Mesothelial cell of epicardium (in vitro differentiated cells): ENCODE measurements at places on chromosomes 11 and 22.

DNA sequence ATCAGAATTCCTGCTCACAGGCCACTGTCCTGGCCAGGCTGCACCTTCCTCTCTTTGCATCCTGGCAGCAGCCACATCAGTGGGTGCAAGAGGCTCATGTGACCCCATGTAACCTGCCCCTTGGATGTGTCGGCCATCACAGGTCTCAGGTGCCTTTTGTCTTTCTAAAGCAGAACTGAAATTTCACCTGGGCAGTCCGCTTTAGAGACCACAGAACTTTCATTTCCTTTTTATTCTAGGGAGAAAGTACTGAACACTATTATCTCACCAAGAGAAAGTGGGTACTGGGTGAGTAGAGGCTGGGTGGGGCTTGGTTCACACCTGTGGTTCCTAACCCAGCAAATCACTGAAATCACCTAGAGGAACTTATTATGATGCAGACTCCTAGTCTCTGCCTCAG, 51.7 kb upstream of the NUP160 start:
- no peak for DNase-seq

GRCh38 chr11:69797156-69797555, 22.0 kb upstream of the FGF4 start:
- no peak for DNase-seq

GRCh38 chr22:41656556-41656955, 32.1 kb downstream of the SNU13 start:
- no peak for DNase-seq

GRCh38 chr11:107018902-107019493, 722 bp upstream of the GUCY1A2 start:
- DNase-seq = peak; percentile 67

DNA sequence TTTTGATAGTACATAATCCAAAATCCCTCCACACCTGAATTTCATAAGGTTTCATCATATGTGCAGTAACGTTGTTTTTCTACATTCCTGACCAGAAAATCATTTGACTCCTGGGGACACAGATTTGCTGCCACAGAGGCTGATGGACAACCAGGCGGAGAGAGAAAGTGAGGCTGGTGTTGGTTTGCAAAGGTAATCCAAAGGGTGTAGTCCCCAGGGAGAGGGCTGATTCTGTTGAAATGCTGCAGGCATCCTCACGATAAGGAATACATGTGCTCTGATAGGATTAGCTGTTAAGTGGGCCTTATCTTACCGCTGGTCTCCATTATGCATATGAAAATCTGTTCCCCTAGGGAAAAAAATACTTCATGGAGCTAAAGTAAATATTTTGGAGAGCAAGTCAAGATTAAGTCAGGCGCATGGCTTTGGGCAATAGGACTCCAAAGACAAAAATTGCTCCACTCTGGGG, 8.1 kb downstream of the APOL6 start:
- DNase-seq = no peak
